ENCODE measurements at places on chromosomes 16 and 17.
A peak's percentile ranks its signal among the peaks of the same experiment; 100 is the strongest.

DNA sequence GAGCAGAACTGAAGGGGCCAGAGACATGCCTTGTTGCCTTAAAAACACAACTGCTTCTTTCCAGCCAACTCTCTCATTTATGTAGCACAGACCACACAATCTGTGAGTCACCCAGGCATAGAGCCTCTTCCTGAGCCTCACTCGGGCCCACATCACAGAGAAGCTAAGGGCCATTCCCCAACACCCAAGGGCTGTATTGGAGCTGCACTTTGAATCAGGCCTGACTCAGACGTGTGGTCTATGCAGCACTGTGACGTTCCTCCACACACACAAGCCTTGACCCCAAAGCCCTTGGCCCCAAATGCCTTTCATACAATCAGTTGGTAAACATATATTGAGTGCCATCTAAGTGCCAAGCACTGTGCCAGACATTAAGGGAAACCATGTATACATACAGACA is 308.9 kb upstream of the DYNLRB2 start:
- DNase-seq: no peak

GRCh38 chr17:50474523-50474922 is 4.1 kb upstream of the RSAD1 start:
- DNase-seq: no peak

GRCh38 chr17:64739316-64740058 is 77.4 kb upstream of the SMURF2 start:
- no peak for DNase-seq

DNA sequence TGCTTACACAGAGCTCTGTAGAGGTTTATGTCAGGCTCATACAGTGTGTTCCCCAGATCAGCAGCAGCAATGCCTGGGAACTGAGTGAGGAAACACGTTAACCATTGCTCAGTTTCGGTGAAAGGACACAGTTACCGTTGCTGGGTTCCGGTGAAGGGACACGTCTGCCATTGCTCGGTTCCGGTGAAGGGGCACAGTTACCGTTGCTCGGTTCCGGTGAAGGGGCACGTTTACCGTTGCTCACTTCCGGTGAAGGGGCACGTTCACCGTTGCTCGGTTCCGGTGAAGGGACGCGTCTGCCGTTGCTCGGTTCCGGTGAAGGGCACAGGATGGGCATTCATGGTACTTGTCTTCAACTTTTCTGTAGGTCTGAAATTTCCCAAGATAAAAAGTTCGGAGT is 81.7 kb downstream of the MRM3 start:
- no peak for DNase-seq

GRCh38 chr17:59696682-59697277 is 10.4 kb downstream of the PTRH2 start:
- no peak for DNase-seq

GRCh38 chr16:9125658-9126505 is 34.4 kb downstream of the HAPSTR1 start:
- DNase-seq: no peak

DNA sequence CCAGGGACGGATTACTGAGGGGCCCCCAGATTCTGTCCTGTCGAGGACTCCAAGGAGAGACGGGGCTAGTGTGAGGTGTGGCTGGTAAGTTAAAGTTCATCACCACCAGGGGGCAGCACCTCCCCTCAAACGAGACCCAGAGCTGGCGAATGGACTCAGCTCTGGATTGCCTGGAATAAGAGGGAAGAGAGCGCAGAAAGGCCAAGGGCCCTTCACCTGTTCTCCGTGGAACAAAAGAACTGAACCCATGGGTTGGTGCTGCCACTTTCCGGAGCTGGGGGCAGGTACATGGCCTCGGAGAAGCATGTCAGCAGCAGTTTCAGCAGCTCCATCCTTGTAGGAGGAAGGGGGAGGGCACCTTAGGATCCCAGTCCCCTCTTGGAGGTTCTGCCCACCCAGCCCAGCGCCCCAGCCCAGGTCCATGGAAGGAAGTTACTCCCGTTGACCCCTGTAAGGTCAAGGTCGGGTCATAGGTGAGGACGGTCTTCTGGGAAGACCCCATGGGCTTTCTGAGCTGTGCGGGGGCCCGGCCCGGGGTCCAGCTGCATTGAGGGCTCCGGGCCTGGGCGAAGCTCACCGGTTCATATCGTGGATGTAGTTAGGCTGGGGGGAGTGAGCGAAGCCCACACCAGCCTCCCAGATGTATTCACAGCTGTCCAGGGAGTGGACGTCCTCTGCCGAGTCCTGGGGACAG is 10.8 kb downstream of the HID1 start:
- peak; percentile 80 for DNase-seq

DNA sequence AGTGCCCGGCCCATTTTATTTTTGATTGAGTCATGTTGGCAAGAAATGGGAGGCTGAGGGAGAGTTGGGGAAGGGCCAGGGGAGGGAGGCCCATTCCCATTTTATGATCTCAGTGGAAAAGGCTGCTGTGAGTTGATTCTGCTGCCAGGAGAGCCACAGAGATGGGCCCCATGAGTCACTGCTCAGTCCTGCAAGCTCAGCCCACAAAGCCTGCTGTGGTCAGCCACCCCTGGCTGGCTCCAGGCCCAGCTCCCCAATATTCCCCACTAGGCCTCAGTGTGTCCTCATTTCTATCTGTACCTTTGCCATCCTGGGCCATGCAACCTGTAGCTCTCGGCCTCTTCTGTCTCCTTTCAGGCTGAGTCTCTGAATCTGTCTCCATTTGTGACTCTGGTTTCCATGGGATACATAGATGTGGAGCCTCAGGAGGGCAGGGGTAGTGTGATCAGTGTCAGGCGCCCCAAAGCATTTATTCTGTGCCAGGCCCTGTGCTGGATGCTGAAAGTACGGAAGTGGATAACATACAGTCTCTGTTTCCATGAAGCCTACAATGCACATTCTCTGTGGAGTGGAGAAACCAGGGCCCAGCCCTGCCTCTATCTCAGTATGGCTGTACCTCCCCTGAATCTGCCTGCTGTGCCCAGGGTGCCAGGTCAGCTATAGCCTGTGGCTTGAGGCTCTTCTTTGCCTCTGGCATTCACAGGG is 1.9 kb upstream of the PLEKHG4 start:
- DNase-seq: no peak

GRCh38 chr17:12927541-12928425 is 90.0 kb downstream of the ELAC2 start:
- no peak for DNase-seq

GRCh38 chr16:24988129-24988518 is 27.0 kb downstream of the ARHGAP17 start:
- no peak for DNase-seq

- DNase-seq: no peak
These were observed 105.8 kb downstream of the NOG start for GRCh38 chr17:56699186-56699894.

DNA sequence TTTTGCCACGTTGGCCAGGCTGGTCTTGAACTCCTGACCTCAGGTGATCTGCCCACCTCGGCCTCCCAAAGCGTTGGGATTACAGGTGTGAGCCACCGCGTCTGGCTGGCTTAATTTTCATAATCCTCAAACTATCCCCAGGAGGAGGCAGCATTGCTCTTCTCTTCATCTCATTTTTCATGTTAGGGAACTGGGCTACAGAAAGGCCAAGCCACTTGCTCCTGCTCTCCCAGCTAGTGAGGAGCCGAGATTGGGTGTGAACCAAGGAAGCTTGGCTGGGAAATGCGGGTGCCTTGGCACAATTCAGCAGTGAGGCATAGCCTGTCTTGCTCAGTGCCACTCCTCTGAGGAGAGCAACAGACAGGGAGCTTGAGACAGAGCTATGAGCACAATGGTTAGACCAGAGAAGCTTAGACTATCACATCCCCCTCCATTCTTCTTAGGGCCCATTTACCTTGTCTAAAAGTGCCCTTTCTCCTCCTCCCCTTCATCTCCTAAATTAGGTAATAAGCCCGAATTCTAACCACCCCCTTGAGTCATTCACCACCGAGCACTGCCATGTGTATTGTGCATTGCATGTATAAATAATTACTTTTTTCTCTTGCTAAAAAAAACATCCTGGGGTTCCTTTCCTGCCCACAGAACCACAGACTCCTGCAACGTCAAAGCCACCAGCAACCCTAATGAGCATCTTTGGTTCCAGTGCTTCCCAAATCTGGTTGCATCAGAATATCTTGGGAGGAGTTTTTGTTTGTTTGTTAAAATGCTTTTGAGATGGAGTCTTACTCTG is 20.0 kb upstream of the KIF19 start:
- DNase-seq: no peak

DNA sequence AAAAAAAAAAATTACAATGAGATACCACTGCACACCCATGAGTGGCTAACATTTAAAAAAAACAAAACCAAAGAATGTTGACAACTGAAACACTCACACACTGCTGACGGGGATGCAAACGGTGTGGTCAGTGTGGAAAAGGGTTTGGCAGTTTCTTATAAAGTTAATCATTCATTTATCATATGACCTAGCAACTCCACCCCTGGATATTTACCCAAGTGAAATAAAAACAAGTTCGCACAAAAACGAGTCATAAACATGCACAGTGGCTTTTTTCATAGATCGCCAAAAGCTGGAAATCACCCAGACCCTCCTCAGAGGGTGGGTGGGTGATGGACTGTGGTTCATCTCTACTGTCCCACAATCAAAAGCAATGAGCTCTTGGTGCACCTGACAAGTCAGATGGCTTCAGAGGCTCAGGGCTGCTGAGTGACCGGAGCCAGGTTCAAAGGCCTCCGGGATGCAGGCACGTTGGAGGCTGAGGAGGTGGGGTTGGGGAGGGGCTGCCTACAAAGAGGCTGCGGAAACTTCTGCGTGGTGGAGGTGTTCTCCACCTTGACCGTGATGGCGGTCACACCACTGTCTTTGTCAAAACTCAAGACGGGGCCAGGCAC is 14.2 kb downstream of the RAB40B start:
- no peak for DNase-seq

- no peak for DNase-seq
These were observed 5.5 kb upstream of the ZNF750 start for GRCh38 chr17:82845163-82845807.

- DNase-seq: no peak
These were observed 15.1 kb downstream of the SLC5A10 start for GRCh38 chr17:18966831-18967624.

DNA sequence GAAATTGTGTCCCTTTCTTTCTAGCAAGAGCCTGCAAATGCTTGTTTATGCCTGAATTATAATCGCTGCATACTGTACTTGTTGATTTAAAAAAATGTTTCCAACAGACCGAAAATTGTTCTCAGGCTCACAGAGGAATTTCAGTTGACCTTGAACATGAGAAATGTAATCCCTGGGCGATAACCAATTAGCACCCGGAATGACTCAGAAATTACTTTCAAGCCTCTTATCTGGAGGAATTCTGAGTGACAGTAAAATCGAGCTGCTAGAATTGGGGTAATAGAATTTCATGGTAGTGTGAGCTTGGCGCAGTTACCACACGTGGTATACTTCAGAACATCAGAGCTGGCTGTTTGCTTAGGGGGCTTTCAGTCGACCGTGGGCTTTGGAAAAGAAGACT is 139.1 kb upstream of the CACNG3 start:
- DNase-seq: no peak

DNA sequence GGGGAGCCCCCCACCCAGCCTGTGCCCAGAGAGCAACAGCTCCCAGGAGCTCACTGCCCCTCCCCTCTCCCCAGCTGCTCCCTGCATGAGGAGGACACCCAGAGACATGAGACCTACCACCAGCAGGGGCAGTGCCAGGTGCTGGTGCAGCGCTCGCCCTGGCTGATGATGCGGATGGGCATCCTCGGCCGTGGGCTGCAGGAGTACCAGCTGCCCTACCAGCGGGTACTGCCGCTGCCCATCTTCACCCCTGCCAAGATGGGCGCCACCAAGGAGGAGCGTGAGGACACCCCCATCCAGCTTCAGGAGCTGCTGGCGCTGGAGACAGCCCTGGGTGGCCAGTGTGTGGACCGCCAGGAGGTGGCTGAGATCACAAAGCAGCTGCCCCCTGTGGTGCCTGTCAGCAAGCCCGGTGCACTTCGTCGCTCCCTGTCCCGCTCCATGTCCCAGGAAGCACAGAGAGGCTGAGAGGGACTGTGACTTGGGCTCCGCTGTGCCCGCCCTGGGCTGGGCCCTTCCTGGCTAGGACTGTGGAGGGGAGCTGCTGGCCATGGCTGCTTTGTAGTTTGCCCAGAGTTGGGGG is 584 bp downstream of the TCAP start:
- no peak for DNase-seq

DNA sequence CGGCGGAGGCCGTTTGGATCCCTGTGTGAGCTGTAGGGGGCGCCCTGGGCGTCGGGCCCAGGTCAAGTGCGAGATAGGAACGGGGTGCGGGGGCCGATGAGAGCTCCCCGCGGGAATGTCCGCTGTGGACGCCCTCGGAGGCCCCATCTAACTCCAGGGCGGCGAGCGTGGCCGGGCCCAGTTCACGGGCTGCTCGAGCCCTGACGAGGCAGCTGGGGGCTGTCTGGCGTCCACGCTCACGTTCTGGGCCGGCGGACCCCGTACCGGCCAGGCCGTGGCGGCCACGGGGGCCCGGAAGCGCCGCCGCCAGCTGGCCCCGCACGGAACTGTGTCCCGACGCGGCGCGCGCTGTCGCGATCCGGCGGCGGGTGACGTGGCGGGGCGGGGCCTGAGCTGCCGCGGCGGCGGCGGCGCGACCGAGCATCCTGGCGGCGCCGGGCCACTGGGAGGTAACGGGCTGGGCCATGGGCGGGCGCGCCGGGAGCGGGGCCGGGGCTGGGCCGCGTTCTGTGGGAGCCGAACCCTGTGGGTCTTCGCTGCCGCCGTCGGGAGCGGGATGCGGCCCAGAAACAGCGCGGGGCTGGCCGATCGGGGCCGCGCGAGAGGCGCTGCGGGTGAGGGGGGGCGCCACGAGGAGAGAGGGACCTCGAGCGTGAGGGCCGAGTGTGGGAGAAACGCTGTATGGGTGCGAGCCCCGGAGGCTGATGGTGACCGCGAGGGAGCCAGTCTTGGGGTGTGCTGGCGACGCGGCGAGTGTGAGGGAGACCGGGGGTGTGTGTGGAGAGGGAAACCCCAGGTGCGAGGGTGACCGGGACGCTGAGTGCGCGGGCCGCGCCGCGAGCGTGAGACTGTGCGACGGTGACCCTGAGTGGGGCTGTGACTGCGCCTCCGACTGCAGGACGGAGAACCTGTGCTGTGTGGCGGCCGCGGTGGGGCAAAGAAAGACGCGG is at the start of gene SLC7A6:
Gene SLC7A6, plus strand, starts transcription at position 399 of the 950 bp plus-strand sequence. CDS start 10,201 bp downstream, outside the sequence.
- DNase-seq: peak; percentile 80

DNA sequence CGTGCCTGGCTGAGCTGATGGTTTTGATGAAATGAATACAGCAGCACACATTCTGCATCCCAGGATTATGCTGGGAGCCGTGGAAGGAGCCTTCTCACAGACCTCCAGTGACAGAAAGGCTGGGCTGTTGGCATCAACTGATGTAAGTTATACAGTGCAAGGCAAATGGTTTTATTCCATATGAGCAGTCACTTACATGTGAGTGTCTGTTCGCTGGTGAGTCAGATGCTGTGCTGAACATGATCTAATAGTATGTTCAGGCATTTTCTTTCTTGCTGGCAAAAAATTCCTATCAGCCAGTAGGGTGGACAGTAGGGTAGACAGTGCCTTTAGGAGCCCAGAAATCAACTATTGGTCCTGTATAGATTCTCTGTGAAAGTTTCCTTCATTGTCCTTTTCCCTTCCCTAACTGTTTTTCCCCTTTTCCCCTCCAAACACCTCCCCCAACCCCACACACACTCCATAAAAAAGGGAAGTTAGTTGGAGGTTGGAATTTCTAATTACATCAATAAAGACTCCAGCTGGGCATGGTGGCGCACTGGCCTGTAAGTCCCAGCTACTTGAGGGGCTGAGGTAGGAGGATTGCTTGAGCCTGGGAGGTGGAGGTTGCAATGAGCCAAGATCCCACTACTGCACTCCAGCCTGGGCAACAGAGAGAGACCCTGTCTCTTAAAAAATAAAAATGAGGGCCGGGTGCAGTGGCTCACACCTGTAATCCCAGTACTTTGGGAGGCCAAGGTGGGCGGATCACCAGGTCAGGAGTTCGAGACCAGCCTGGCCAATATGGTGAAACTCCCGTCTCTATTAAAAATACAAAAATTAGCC is 36.2 kb downstream of the LDHD start:
- no peak for DNase-seq

- DNase-seq: no peak
These were observed 3.2 kb downstream of the TNRC6C start for GRCh38 chr17:77961741-77962140.

All from activated T-cell treated with anti-CD3 and anti-CD28 coated beads for 24 hours (primary cell).